Breast epithelium (tissue), 4 donors: ENCODE measurements at places on chromosomes 11 and 22. TPM values are rescaled to one million over a fixed set of nuclear protein-coding genes. Genes with fewer than 3 reads are reported as not detected.
A peak's percentile ranks its signal among the peaks of the same experiment; 100 is the strongest.

DNA sequence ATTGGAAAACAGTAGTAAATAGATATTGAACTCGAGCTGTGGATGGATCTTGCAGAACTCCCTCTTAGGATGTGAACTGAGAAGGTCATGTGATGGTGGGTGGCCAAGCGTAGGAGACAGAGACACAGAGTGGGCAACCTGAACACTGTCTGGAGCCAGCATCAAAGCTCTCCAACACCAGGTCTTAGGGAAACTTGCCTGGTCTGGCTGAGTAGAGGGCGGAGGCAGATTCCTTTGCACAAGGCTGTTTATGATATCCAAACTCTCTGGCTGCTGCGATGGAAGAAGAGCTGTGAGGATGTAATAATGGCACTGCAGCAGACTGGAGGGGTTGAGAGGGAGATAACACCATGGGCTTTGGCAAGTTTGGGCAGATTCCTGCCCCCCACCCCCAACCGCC is 10.1 kb downstream of the NAV2 start:
- DNase-seq = no peak

The C11orf91 gene
- not detected for total RNA-seq

The SUSD2 gene
- 0.80 TPM for total RNA-seq

DNA sequence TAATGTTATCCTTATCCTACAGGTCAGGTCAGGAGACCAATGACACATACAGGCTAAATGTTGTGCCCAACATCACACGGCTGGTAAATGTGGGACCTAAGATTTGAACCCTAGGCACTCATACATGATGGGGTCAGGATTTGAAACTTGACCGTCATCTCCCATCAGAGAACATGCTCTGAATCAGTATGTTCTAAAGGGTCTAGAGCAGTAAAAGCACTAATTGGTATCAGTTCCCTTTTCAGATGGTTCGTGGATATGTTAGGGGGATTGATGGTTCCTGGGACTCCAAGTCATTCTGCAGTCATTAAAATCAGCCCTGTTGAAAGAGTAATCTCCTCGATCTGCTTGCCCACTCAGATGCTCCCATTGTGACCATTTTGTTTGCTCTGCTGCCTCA is 65.5 kb downstream of the BMAL1 start:
- DNase-seq = no peak

- DNase-seq = no peak
Observed at GRCh38 chr11:61927501-61927900, 10.1 kb upstream of the RAB3IL1 start.

The SCGB2A2 gene
- 2,173 TPM for total RNA-seq

The PIH1D2 gene
- 5.4 TPM for total RNA-seq

The CCDC116 gene
- total RNA-seq = 0.15 TPM

- DNase-seq = no peak
Observed at GRCh38 chr11:128284634-128285033, 302.7 kb downstream of the ETS1 start.

The USP2 gene
- total RNA-seq = 3.8 TPM

DNA sequence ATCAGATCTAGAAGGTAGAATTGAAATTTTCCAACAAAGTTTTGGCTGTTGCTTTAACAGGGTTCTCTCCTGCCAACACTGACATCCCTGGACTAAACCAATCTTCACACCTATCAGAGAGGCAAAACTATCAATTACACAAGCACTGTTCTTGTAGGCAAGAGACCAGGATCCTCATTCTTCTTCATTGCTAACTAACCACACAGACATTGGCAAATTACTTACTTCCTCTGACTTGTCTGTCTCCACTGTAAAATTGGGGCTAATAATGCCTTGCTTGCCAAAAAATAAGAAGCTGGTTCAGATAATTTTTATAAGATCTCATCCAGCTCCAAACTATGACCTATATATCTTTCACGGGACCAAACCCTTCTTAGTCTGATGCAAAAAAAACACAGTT is 93.8 kb upstream of the DDI1 start:
- no peak for DNase-seq

- DNase-seq = no peak
Observed at GRCh38 chr11:114284021-114284420, 12.2 kb upstream of the NNMT start.

- DNase-seq = no peak
Observed at GRCh38 chr11:107370390-107370789, 87.2 kb downstream of the CWF19L2 start.

- DNase-seq = no peak
Observed at GRCh38 chr22:30474121-30474520, 2.3 kb upstream of the SEC14L3 start.

GRCh38 chr11:121489823-121490222 is 37.1 kb upstream of the SORL1-AS1 start:
- no peak for DNase-seq

DNA sequence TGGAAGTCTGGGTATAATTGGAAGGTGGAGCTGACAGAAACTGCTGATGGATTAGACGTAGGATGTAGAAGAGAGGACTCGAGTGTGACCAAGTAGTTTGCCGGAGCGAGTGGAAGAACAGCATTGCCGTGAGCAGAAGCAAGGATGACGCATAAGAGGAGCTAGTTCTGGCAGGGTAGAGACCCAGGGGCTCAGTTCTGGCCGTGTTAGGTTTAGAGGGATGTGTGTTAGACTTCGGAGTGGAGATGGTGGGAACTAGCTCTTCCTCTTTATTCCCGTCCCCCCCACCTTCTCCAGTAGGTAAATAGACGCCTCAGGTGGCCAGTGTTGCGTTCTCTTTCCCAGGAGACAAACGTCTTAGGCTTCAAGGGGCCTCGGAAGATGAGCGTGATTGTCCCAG is 19.1 kb downstream of the TUB start:
- DNase-seq = no peak

The APOA4 gene
- 0.33 TPM for total RNA-seq

- no peak for DNase-seq
Observed at GRCh38 chr11:11163236-11163635, 189.8 kb downstream of the CSNK2A3 start.

DNA sequence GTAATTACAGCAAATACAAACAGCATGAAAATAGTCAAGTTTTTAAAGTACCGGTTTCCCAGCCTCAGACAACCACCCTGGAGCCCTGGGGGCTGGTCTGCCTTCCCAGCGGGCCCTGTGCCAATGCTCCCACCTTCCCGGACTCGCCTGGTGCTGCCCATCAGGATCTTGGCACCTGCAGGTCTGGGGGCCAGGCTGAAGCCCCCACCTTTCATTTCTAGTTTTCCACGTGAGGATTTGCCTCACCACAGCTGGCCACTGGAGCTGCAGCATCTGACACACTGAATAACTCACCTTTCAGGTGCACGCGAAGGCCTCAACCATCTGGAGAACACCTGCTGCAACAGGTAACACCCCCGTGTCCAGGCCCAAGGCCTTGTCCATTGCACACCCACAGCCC is 108.7 kb upstream of the THY1 start:
- no peak for DNase-seq

DNA sequence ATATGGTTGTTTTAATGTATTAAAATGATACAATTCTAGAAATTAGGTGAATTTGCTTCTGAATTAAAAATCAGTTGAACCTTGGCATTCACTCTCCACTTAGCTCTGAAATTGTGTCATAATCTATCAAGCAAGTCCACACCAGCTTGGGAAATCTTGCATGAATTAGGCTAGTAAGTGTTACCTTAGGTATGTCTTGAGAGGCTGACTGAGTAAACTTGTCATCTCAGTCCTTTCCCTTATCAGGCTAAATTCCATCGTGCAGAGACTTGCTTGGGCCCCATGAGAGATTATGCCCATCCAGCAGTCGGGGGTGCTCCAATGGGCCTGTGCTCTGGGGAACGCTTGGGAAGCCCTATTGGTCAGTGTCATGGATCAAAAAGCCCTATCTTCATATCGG is 33.9 kb upstream of the ST14 start:
- DNase-seq = no peak

DNA sequence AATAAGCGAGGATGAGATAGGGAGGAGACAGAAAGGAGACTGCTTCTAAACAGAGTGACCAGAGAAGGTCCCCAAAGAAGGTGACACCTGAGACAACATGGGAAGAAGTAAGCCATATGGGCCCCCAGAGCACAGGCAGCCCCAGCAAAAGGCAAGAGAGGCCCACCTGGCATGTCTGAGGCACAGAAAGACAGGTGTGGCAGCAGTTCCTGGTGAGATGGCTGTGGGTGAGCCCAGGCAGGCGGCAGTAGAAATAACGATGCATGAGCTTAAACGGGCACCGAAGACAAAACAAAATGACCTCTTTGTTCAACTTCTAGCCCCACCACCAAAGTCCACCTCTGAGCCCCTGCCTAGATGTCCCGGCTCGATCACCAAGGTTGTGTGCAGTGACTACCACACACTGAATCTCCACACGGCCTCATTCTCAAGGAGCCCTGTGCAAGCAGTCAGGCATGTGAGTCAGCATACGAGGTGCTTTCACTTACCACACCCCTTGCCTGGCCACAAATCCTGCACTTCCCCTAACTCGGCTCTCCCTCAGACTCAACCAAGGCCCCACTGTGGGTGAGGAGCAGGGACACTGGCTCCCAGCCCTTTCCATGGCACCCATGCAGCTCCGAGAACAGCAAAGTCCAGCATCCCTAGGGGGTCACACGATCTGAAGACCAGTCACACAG is 77.6 kb downstream of the PACSIN2 start:
- DNase-seq = peak; percentile 69

The SCUBE2 gene
- 35.7 TPM for total RNA-seq

DNA sequence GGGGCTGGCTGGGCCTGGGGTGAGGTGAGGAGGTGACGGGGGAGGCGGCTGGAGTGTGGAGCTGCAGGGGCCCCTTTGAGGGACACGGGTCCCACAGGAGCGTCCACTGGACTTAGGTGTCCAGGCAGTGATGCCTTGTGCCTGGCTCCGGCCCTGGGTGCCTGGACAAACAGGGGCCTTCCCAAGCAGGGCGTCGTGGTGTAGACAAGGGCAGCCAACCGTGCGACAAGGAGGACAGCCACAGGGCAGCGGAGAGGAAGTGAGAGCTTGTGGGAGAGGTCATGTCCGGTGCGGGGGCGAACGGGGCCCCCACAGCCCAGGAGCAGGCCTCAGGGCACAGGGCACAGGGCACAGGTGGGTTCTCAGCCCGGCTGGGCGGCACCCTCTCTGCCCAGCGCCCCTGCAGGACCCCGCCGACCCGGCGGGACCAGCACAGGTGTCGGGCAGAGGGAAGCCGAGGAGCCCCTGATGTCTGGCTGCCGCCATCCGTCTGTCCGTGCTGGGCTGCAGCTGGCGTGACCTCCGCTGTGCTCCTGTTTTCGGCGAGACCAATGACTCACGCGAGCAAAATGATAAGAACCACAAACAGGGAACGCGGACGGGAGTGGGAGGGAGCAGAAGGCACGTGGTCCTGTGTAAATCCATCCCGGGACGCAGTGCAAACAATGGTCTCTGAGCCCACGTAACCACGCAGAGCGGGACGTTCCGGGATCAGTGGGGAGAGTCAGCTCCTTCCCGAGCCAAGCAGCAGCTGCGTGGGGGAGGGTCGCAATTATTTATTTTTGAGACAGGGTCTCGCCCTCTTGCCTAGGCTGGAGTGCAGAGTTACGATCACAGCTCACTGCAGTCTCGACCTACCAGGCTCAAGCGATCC is 49.1 kb upstream of the A4GALT start:
- no peak for DNase-seq

DNA sequence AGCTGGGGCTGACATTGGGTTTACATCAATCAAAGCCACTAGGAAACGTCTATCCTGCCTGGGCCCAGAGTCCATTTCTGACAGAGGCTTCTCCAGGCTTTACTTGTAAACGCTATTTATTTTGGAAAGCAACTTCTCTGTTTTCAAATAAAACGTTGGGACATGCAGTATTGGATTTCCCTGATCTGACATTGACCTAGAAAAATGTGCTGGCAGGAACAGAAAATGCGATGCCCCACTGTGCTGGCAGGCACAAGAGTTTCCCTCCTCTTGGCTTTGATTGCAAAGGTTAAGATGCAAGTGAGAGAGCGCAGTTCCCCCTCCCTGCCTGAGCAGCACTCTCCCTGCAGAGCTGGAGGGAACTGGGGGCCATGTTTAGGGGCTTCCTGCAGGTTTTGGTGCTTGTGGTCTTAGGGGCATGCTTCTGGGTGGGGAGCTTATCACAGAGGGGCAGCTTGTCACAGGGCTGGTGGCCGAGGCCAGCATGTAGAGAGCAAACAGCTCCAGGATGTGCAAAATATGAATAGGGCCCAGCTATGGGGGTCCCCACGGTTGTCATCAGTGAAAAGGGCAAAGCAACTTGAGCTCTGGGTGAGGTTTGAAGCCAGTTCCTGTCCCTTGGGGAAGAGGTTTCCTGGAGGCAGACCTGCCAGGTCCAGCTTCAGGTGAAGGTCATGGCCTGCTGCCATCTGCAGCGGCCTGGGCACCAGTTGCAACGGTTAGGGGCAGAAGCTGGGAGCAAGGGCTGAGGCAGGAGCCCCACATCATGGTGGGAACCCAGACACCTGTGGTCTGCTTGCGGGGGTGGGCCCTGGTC is 42.3 kb upstream of the DKK3 start:
- DNase-seq = no peak

GRCh38 chr22:40805239-40805638 is 13.9 kb downstream of the SLC25A17 start:
- DNase-seq = no peak

DNA sequence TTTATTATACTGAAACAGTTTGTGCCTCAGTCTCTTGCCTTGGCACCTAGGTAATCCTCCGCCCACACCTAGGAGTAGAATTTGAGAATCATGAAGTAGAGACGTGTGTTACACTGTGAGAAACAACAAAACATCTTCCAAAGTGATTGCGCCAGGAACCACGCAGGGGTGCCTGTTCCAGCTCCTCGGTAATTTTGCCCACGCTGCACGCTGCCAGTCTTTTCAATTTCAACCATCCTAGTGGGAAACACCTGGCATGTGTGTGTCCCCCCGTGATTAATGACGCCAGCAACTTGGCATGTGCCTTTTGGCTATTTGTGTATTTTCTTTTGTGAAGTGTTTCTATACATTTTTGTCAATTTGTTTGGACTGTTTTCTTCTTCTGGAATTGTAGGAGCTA is 919.1 kb downstream of the BRD1 start:
- DNase-seq = no peak

GRCh38 chr11:102495161-102496042 is 35.1 kb downstream of the MMP7 start:
- DNase-seq = no peak

The PGR gene
- total RNA-seq = 24.9 TPM

GRCh38 chr22:21964234-21964633 is 11.6 kb upstream of the PPM1F start:
- no peak for DNase-seq

DNA sequence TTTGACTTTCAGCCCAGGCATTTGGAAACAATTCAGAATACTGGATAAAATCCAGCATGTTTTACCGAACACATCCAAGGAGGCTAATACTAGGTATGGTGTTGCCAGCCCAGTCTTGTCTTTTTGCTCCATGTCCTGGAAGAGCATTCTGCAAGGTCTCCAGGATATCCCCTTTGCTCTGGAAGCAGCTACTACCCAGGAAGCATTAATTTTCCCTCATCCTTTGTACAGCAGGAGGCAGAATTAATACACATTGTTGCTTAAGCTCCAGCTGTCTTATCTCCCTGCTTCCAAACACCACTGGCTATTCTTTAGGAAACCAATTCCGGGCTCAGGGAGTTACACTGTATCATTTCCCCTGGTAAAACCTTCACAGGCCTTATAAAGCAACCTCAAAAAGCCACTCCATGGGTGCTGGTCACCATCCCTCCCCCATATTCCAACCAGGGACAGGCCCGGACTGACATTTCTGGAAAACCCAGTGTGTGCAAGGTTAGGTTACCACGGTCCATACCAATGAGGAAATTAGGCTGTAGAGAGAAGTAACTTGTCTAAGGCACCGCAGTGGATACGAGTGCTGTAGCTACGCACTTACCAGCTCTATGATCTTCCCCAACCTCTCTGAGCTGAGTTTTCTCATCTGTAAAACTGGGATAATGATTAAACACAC is 1.5 kb upstream of the UBASH3B start:
- DNase-seq = no peak

GRCh38 chr11:91790346-91791170 is 434.1 kb upstream of the FAT3 start:
- DNase-seq = no peak

The TMPRSS6 gene
- total RNA-seq = not detected
